ENCODE measurements at places on chromosomes 6 and 20.
A peak's percentile ranks its signal among the peaks of the same experiment; 100 is the strongest.

GRCh38 chr6:47651505-47651944 is 46.9 kb upstream of the ADGRF4 start:
- no peak for DNase-seq

- no peak for DNase-seq
Measured at GRCh38 chr6:158826819-158827501, 7.8 kb upstream of the EZR start.

- no peak for DNase-seq
Measured at GRCh38 chr6:32794510-32794909, 22.3 kb downstream of the HLA-DOB start.

GRCh38 chr20:50992733-50993457 is 30.0 kb downstream of the KCNG1 start:
- peak; percentile 18 for DNase-seq

DNA sequence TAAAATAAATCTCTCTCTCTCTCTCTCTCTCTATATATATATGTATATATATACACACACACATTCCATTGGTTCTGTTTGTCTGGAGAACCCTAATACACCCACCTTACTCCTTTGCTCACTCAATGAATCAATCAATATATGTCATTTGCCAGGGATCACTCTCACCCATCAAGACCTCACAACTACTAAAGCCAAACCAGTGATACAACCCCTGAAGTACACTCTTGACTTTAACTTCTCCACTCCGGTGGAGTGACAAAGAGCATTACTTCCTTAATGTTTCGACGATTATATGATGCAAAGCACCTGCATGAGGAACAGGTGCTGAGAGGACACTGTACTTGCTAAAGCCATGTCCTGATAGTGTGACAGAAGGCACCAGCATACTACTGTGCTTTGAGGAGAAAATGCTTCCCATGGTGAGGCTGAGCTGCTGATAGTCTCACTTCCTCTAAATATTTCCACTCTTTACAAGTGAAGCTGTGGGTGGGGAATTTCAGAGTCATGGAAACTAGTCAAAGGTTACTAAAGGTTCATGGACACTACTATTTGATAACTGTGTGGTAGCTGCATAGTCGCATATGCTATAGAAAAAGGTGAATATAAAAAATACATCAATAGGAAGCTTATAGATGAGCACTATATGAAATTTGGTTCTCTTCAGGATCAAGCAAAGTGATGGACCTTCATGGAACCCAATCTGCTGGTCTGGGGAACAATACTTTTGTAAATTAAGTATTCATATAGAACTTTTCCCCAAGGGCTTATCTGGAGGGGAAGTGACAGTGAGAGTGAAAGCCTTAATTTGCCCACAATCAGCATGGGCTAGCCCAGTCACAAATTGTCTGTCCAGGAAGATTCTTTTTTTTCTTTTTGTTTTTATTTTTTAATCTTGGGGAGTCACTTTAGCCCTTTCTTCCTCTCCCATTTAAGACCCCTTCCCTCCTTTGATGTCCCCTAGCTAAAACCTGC is 141.9 kb upstream of the NEDD9 start:
- DNase-seq, result no peak

DNA sequence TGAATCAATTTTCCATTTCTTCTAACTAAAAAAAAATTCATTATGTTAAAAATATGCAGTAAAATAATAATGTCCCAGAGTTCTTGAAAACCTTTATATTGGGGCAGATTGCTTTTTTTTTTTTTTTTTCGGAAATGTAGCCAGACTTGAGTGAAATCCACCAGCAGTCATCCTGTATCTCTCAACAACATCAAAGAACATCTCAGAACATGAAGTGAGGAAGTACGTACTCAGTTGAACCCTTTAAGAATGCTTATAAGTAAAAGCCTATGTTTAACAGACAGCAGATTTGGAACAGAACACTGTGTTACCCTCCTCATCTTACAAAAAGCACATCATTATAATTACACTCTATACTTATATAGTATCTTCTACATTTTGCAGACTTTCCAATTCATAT is 51.0 kb upstream of the SUPT3H start:
- no peak for DNase-seq

DNA sequence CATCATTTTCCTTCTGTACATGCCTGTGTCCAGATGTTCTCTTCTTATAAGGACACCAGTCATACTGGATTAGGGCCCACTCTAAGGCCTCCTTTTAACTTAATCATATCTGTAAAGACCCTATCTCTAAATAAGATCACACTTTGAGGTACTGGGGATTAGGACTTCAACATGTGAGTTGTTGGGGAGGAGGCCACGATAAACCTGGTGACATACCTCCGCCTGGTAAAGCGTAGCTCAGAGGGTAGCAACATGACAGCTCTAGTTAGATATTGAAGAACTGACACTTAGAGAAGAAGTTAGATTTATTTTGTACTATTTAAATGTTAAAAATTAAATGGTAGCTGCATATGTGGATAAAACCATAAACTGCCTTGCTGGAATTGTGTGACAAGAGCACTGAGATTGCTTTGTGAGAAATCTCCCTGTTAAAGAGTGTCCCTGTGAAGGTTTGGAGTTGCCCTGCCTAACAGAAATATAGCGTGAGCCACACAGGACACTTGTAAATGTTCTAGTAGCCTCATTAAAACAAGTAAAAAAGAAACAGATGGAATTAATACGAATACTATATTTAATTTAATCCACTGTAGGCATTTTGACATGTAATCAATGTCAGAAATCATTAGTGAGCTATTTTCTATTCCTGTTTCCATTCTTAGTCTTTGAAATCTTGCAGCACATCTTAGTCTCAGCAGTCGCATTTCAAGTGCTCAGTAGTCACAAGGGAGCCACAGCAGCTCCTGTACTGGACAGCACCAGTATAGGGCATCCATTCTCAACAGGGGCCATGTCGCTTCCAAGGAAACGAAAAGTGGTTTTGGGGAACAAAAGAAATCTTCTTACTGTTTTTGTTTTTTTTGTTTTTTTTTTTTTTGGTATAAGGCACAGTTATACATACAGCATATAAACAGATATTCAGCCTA is 13.4 kb downstream of the PLCB1 start:
- DNase-seq, result no peak

DNA sequence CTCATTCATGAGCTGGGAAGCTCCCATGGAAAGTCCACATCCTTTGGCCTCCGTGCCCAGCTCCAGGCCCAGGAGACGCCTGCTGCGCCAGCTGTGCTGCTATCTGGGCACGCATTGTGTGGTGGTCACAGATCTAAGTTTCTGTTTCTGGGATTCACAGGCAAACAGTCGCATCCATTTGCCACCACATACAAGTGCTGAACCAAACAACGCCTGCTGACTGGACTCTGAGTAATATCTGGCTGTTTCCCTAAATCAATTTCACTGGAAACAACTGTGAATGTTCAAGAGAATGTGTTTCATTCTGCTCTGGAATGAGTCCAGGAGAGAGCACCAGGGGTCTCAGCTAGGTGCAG is 45.5 kb downstream of the IRF4 start:
- DNase-seq, result no peak

DNA sequence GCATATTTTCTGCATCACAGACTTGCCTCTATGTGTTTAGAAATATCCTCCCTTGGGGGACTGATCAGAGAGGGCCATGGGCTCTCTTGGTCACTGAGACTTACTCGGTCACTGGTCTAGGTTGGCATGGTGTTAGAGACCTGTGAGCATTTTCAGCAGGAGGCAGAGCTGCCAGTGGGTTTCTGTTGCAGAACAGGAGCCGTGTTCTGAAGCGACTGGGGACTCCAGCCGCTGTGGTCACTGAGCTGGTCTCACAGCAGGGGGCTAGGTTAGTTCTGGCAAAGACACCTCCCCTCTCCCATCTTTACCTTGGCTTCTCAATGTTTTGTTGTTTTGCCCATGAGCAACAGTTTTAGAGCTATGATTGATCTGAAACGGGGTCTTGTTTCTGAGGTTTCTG is 8.7 kb downstream of the TMEM181 start:
- DNase-seq, result no peak

- DNase-seq, result no peak
Measured at GRCh38 chr6:96013531-96013930, 2.2 kb upstream of the FUT9 start.

GRCh38 chr6:45590226-45590625 is 212.5 kb upstream of the SUPT3H start:
- no peak for DNase-seq
